ENCODE measurements at places on chromosomes 1 and 21. TPM values are rescaled to one million over a fixed set of nuclear protein-coding genes. Genes with fewer than 3 reads are reported as not detected.

The BARHL2 gene
- not detected for total RNA-seq

The INAVA gene
- not detected for total RNA-seq

The TEKT2 gene
- total RNA-seq = 0.16 TPM

The TNFRSF4 gene
- 788 TPM for total RNA-seq

The LRRC71 gene
- not detected for total RNA-seq

GRCh38 chr1:110011527-110012041 is 22.8 kb upstream of the STRIP1 start:
- DNase-seq = peak; percentile 35

DNA sequence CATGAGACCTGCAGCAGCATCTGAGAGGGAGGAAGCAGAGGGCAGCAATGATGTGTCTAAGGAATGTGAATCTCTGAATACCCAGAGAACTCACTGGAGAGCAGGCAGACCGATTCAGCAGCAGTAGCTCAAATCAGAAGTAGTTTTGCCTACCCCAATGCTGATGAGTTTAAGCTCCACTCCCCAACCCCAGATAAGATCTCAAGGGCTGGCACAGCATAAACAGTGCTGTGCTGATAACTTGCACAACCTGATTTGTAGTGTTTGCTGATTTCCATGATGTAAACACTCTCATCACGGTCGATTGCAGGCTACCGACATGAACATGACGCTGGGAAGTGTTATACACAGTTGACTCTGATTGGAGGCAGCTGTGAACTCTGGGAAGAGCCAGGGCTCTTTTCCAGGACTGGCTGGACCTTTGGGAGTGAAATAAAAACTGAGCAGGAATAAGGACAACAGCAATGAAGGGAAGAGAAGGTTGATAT is 11.2 kb upstream of the HMGCS2 start:
- DNase-seq = no peak

GRCh38 chr1:246394121-246394520 is 113.0 kb downstream of the SMYD3 start:
- no peak for DNase-seq

- DNase-seq = no peak
These were observed 183.3 kb downstream of the AK5 start for GRCh38 chr1:77465139-77465538.

- DNase-seq = no peak
These were observed 19.7 kb upstream of the ADGRB2 start for GRCh38 chr1:31783846-31784245.

DNA sequence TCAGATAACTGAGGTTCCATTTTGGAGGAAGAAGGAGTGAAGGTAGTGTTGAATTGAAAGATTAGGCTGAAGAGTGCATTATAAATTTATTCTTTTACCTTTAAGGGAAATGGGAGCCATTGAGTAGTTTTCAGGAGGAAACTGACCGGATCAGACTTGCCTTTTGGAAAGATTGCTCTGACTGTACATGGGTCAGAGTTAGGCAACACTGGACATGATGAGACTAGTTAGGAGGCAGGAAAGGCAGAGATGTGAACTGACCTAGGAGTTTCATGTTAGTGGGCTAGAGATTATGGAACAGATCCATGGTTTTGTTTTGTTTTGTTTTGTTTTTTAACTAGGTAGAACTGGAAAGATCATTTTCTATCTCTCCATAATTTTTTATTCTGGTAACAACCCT is 78.2 kb downstream of the SNX7 start:
- DNase-seq = no peak

DNA sequence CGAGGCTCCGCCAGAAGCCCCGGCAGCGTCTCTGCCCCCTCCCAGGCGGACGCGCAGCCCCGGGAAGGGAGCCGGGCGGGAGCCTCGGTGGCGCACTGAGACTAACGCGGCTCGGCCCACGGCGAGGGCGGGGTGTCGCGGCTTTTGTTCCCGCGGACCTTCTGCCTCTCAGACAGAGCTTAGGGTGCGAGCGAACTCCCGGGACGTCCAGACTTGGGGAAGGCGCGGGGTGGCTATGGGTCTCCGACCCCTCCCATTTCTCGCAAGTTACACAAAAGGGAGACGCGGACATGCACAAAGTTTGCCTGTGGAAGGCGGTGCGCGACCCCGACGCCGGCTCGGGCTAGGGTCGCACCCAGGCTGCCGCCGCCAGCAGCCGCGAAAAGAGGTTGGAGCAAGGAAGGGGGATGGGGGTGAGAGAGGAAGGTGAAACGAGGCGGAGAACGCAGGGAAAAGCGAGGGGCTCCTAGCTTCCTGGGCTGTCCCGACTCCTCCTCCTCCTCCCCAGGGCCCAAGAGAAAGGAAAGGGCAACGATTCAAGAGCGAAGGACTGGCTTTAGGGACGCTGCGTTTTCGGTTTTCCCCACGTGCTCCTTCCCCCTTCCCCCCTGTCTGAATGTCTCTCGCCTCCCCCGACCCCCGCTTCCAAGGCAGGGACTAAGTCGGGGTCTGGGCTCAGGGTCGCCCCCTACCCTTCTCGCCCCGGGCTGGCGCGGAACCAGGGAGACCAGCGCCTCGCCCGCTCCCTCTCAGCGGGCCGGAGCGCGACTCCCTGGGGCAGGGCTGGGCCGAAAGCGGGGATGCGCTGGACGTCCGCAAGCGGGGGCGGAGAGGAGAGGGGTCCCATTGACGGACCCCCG is 729 bp downstream of the APP start:
- peak; percentile 17 for DNase-seq

- no peak for DNase-seq
These were observed 154.9 kb downstream of the OLFM3 start for GRCh38 chr1:101841824-101842223.

GRCh38 chr1:70319750-70320149 is 34.8 kb downstream of the ANKRD13C start:
- no peak for DNase-seq

DNA sequence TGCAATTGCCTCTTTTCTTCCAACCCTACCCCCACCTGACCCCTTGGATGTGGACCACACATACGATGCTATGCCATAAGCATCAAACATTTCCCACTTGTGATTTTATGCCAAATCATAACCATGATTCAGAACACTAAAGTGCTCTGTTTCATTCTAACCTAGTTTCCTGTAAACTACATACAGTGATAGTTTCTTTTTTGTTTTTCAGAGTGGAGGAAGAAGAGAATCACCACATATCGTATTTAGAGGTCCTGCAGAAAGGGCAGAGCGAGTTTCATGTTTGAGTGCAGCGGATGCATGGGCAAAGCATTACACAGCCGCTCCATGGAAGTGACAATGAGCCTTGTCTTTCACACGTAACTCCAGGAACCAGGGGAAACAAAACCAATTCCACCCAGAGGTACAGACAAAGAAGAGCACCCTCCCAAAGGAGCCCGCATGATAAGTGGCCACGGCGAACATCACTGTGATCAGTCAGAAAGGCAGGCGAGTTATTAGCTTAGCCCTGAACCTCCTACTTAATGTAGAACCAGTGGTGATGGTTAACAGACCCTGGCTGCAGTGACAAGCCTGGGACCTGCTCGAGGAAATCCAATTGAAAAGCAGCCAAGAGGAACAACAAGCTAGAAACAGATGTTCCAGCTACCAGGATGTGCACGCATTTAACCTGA is 64.0 kb upstream of the ZNF281 start:
- DNase-seq = no peak

GRCh38 chr1:220044678-220045355 is 1.5 kb downstream of the EPRS1 start:
- no peak for DNase-seq

GRCh38 chr1:8835941-8836643 is 18.7 kb upstream of the RERE start:
- DNase-seq = no peak

DNA sequence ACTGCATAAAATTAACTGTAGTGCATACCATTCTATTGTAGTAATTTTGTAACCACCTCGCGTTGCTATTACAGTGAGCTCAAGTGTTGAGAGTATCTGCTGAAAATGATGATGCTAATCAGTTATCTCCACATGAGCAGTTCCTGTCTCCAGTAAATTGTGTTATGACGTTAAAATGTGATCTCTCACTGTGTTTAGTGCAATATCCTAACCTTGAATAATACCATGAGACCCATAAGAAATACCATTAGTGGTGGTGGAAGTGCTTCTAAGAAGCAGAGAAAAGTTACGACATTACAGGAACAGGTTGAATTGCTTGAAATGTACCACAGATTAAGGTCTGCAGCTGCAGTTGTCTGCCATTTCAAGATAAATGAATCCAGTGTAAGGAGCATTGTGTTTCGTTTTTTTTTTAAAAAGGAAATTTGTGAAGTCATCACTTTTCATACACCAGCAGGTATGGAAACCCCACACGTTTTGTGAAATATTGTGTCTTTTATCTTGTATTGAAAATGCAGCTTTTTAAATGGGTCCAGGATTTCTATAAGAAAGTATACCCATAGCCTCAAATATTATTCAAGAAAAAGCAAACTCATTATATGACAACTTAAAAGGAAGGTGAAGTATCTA is 72.5 kb downstream of the ANGPTL1 start:
- DNase-seq = no peak

DNA sequence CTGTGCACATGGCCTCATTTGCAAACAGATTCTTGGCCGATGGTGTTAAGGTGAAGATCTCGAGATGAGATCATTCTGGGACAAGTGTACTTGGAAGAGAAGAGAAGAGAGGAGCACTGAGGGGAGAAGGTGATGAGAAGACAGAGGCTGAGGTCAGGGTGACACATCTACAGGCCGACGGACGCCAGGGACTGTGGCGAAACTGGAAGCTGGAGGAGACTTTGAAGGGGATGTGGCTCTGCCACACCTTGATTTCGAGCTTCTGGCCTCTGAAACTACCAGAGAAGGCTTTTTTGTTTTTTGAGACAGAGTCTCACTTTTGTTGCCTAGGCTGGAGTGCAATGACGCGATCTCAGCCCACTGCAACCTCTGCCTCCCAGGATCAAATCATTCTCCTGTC is 137.5 kb upstream of the TMEM51 start:
- no peak for DNase-seq

DNA sequence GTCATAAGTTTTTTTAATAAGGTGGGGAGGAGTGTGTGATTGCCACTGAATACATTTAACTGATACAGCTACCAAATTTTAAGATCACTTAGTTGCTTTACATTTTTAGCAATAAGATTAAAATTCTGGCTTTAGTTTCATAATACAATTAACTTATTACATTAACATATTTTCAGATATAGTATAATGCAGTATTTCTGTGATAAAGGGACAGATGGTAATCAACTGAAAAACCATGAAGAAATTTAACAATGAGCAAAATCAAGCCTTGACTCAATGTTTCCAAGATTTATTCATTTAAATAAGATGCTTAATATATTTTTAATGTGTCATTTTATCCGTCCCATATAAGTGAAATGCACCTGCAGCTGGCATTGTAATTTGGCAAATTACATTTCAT is 4.0 kb downstream of the TOMM20 start:
- no peak for DNase-seq

GRCh38 chr1:51564124-51564523 is 45.1 kb upstream of the EPS15 start:
- DNase-seq = peak; percentile 31

DNA sequence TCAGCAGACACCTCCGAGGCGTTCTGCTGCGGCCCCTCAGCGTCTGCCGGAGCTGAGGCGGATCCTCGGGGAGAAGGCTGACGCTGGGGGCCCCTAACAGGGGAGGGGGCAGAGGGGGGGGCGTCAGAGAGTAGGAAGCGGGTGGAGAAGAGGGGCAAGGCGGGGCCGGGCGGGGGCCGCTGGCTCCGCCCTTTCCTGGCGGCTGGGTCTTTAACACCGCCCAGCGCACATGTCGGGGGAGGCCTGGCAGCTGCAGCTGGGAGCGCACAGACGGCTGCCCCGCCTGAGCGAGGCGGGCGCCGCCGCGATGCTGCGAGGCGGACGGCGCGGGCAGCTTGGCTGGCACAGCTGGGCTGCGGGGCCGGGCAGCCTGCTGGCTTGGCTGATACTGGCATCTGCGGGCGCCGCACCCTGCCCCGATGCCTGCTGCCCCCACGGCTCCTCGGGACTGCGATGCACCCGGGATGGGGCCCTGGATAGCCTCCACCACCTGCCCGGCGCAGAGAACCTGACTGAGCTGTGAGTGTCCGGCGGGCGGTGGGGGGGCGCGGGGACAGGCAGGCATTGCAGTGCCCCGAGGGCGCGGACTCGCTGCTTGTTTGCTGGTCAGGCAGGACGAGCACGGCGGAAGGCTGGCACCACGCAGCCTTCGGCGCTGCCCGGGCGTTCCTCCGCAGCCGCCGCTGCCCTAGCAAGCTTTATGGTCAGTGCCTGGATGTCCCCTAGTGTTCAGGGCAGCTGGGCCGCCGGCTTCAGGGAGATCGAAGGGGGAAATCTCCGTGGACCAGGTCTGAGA is at the start of gene NTRK1:
Gene NTRK1 (plus strand): TSS at position 238 of the 796 bp plus-strand sequence. CDS start 70 bp downstream, at position 308.
- peak; percentile 64 for DNase-seq

- no peak for DNase-seq
These were observed 42.7 kb downstream of the GJA5 start for GRCh38 chr1:147717706-147718097.

GRCh38 chr1:204880906-204881305 is 10.2 kb downstream of the NFASC start:
- DNase-seq = no peak

DNA sequence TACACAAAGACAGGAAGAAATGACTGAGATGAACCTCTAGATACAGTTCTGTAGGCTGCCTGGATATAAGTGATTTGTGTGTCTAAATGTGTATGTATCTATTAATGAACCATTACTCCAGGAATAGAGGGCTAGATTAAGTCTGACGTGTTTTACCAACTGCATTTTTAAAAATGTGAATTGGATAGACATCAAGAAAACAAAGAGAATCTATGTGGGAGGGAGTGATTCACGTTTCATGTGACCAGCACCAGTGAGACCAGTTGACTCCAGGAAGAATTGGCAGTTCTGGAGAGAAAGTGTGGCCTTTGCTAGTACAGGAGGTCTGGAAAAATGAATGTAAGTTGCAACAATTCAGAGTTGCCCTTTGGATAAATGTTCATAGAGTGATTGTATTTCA is 53.4 kb upstream of the RGS21 start:
- no peak for DNase-seq
